ENCODE measurements at places on chromosomes 2 and 18. TPM values are rescaled to one million over a fixed set of nuclear protein-coding genes. Genes with fewer than 3 reads are reported as not detected.

RAMP1 gene
- total RNA-seq, result not detected

PPIL3 gene
- 20.6 TPM for total RNA-seq

LAMA1 gene
- total RNA-seq, result 1.2 TPM

FKBP7 gene
- 14.0 TPM for total RNA-seq

ARL4C gene
- total RNA-seq, result 6.1 TPM

ANAPC1 gene
- total RNA-seq, result 83.0 TPM

KCNJ3 gene
- total RNA-seq, result not detected

SRD5A2 gene
- not detected for total RNA-seq

ABCG8 gene
- total RNA-seq, result not detected

NPHP1 gene
- 2.9 TPM for total RNA-seq

SPEG gene
- 1.7 TPM for total RNA-seq

NT5DC4 gene
- not detected for total RNA-seq

ANKRD30BL gene
- total RNA-seq, result not detected

FAM110C gene
- total RNA-seq, result 0.28 TPM

DCDC2C gene
- total RNA-seq, result under 0.01 TPM

ARHGEF33 gene
- total RNA-seq, result 0.34 TPM

DNA sequence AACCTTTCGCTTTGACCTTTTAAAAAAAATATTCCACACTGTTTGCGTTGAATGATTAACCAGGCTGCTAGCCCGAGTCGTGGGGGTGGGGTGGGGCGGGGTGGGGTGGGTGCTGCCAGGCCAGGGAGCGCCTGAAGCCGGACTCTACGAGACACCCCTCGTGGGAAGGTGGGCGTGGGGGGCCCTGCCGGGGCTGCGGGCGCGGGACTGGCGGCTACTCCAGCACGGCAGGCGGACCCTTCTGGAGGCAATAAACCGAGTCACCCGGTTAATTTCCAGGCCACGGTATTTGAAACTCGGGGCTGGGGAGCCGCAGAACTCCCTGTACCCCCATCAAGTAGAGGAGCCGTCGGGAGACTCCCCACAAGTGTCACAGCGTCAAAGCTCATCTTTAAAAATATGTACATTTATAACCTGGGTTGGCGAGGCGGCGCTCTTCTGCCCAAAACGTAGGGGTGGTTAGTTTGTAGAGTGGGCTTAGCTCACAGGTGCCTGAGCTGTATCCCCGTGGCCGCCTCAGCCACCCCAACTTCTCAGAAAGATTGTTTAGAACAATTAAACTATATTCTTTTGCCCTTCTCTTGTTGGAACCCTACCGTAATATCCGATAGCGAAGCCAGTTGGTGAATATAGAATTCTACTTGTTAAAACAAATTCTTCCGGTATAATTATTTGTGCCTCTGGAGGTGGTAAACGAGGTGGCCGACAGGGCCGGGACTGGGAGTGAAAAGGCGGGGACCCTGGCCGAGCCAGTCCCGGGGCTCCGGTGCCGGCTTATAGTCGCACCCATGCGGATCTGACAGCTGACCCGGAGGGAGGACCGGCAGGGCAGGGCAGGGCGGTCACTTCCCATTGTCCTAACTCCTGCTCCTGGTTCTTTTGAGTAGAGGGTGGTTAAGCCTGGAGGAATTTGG lies 1.4 kb downstream of the B3GNT2 start:
- DNase-seq, result peak; percentile 30

GRCh38 chr2:70607121-70607561 lies 53.5 kb upstream of the TGFA start:
- no peak for DNase-seq

DNA sequence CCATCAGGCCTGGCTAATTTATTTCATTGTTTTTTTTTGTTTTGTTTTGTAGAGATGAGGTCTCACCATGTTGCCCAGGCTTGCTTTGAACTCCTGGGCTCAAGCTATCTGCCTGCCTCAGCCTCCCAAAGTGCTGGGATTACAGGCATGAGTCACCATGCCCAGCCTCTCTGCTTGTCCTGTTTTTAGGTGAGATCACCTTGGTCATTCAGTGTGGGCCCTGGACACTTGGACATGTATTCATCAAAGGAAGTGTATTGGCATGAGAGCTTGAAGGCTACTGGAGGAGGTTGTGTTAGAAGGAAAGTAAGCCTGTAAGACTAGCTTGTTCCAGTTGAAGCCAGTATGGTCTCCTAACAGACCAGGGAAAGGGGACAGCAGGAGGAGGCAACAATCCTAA lies 229.2 kb upstream of the RGPD4 start:
- no peak for DNase-seq

DNA sequence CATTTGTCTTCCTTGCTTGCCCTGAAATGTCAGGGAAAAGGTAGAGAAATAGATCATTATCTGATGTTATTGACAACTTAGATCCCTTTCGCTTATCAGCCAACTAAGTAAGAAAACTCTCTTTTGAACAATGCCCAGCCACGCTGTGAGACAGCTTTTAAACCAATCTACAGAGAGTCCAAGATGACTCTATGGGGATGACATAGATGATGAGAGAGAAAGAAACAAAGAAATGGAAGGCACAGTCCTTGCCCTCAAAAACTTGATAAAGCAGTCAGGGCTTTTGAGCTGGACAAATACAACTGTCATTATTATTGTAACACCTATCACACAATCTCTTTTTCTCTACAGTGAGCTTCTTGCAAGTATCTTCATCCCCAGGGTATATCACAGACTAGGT lies 222.6 kb downstream of the SETBP1 start:
- DNase-seq, result no peak

DNA sequence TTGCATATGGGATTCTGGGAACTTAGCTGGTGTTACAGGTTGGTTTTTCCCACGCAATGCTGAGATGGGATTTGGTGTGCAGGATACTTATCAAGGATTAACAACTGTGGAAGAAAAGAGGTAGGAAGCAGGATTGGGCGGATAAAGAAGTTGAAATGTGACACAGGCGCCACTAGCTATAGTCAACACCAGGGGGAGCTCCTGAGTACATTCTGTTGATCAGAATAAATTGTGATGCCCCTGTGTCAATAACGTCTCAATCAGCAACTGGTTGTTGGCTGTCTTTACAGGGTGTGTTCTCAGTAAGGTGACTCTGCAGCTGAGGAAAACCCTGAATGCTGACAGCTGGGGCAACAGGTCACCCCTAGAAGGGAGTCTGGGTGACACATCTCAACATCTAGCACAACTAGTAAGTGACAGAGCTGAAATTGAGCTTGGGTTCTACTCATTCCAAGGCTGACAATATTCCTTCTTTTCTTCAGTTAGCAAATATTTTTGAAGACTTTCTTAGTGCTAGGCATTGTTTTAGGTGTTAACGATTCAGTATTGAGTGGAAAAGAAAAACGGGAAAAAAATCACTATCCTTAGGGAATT lies 143.0 kb downstream of the ARL6IP6 start:
- peak; percentile 43 for DNase-seq

DNA sequence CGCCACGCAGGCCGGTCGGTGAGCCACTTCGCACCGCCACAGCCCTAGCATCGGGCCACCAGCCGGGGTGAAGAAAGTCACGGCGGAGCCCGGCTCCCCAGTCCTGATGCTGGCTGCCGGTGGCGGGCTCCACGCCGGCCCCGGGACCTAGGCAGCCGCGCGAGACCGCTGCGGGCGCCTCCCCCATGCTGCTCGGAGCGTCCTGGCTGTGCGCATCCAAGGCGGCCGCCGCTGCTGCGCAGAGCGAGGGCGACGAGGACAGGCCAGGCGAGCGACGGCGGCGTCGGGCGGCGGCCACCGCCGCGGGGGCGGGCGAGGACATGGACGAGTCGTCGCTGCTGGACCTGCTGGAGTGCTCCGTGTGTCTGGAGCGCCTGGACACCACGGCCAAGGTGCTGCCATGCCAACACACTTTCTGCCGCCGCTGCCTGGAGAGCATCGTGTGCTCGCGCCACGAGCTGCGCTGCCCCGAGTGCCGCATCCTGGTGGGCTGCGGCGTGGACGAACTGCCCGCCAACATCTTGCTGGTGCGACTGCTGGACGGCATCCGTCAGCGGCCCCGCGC lies 433 bp downstream of the SH3RF3 start:
- peak; percentile 62 for DNase-seq

GRCh38 chr2:233501198-233502076 lies 65.1 kb downstream of the USP40 start:
- no peak for DNase-seq

DNA sequence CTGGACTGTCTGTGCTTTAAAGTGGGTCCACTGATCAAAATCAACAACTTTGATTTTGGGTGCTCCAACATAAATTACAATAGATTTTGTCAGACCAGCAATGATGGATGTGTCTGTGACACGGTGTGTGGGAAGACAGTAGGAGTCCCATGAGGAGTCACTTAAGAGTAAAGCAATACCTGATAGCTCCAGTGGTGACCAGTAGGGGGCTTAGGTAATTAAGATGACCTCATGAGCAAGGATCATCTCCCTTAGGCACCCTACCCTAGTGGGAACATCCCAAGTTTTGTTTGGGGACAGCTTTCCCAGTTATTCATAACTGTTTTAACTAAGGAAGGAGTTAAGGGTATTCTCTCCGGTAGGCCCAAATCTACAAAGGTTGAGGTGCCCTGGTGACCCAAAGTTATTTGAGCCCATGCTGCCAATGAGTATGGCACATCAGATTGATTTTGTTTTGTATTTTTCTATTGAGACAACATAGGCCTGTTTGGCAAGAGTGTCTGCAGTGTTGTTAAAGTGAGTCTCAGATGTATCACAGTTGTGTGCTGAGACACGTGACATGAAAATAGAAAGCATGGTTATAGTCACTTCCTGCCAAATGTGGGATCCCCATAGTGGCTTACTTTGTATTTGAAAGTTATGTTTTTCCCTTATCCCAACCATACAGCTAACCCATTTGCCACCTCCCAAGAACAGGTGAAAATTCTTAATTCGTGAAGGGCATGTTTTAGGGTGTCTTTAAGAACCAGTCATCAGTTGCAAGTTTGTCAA lies 1337.6 kb upstream of the SLC39A10 start:
- no peak for DNase-seq

DNA sequence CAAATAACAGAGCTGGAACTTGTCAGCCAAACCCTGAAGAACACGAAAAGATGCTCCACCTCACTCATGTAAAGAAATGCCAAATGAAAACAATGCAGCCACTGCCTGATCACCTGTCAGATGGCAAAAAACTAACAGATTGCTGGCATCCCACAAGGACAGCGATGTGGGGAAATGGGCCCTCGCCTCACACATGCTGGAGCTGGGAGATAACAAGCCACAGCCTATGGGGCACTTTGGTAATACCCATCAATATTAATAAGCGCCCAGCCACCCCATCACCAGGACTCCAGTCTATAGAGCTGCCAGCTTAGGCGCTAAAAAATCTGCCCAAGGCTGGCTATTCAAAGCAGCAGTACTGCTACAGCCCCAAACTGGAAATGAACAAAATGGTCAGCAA lies 27.0 kb downstream of the TFCP2L1 start:
- DNase-seq, result no peak

DNA sequence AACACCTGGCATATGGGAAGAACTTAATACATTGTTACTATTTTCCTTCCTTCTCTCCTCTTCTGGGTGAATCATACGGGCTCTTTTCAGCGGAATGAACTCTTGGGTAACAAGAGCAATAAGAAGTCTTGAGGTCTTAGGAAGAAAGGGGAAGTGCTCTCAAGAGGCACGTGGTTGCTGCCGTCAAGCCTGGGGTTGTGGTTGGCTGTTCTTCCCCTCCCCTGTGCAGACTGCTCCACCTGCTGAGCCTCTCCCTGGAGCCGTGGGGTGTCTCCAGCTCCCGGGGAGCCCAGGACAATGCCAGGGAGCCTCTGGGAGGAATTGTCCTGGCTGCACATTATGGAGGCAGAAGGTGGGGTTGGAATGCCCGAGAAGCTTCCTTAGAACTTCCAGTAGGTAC lies 19.4 kb downstream of the TOGARAM2 start:
- no peak for DNase-seq

DNA sequence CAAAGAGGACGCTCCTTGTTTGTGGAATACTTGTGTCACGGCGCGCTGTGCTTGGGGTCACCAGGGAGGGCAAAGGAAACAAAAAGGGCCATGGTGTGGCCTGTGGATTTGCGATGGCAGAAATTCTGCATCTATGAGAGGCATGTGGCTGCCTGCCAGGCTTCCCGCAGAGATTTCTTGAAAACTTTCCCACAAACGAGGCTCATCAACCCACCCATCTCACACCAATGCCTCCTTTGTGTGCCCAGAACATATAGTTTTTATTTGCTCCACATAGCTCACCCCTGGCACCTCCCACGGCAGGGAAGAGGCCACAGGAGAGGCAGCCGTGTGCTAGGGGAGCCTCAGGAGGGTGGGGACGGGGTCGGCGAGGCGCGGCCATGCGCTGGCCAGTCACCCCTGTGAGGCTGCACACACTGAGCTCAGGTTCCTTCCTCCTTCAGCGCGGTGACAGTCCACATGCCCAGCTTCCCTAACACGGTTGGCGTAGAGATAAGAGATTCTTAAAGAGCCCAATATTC lies 100.3 kb downstream of the MBP start:
- DNase-seq, result no peak

GRCh38 chr2:128279009-128279408 lies 39.7 kb downstream of the HS6ST1 start:
- DNase-seq, result no peak

GRCh38 chr18:50662775-50663383 lies 103.0 kb downstream of the MAPK4 start:
- no peak for DNase-seq

- DNase-seq, result no peak
Measured at GRCh38 chr2:49021271-49021670, 133.0 kb downstream of the FSHR start.

DNA sequence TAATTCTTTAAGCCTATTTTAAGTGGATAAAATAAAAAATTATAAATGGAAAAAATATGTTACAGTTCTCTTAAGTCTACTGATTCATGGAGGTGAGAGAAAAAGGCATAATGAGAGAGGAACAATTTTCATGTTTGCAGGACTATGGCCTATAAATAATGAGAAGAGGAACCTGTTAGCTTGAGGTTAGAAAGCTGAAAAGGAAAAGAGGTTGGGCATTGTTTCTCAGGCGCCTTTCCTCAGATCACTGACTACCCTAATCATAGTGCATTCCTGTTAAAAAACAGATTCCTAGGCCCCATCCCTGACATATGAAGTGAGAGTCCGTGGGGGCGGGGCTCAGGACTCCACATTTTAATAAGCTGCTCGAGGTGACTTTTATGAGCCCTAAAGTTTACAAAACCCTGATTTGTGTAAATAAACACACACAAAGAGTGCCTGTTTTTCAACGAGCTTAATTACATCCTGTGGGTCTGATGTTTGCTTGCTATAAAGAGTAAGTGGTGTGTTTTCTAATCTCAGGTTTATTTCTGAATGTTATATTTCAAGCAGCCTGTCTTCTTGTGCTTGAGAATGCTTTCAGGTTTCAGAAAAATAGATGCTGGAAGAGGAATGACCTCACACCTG lies 335.5 kb downstream of the CLIP4 start:
- DNase-seq, result no peak

- DNase-seq, result no peak
Measured at GRCh38 chr2:62595474-62595873, 89.5 kb upstream of the TMEM17 start.

GRCh38 chr18:33184958-33185357 lies 255.6 kb downstream of the CCDC178 start:
- peak; percentile 41 for DNase-seq

GRCh38 chr2:236510034-236510433 lies 59.6 kb upstream of the ACKR3 start:
- no peak for DNase-seq

GRCh38 chr2:203719456-203720410 lies 13.3 kb downstream of the CD28 start:
- DNase-seq, result no peak

- no peak for DNase-seq
Measured at GRCh38 chr2:80338794-80339193, 34.2 kb upstream of the LRRTM1 start.

- no peak for DNase-seq
Measured at GRCh38 chr2:32963941-32964340, 17.2 kb downstream of the LTBP1 start.

- DNase-seq, result peak; percentile 91
Measured at GRCh38 chr2:23757686-23758433, 169.1 kb downstream of the ATAD2B start.
